EL (cell line): ENCODE measurements at places on chromosomes 6 and 20.

DNA sequence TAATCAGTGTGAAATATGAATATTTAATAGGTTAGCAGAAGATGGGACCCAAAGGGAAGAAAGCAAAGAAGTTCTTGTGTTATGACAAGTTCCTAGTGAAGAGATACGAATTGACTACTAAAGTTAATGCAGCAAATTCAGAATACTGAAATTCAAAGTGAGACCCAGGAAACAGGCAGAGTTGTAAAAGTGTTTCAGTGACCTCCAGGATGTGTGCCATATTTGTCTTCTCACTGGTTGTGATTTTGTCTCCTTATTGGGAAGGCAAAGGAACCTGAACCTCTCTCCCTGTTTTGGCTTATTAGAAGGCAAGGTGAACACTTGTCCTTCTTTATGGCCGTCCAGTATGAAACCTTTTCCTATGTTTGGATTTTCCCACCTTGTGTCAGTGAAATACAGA lies 51.8 kb upstream of the DTNBP1 start:
- no peak for DNase-seq

DNA sequence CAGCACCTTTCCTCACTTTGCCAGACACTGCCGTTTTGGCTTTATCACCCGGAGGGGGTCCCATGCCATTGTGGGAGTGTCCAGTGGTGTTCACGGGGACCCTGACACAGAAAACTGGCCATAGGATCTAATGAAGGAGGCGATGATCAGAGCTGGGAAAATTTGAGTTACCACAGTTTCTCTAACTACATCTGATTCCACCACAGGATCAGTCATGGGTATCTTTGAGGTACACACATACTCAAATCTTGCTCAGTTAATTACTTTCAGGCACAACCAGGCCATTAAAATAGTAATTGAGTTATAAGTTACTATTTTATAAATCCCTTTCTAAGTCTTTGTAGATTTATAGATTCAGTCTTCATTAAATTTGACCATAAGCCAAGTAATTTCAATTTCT lies 215.1 kb downstream of the PRL start:
- no peak for DNase-seq

DNA sequence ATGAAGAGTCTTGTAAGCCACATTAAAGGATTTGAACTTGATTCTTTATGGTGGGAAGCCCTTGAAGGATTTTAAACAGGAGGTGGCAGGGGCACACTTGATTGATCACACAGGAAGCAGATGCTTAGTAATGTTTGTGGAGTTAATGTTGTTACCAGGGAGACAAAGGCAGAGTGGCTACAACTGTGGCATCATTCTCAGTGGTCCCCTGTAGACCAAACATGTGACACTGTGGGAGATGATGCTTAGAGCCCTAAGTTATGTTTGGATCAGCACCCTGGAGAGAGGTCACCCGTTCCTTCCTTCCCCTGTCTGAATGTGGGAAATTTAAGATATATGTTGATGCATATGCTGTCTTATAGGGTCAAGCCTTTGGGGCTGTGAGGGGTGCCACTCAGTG lies 53.2 kb downstream of the EIF2S2 start:
- no peak for DNase-seq

DNA sequence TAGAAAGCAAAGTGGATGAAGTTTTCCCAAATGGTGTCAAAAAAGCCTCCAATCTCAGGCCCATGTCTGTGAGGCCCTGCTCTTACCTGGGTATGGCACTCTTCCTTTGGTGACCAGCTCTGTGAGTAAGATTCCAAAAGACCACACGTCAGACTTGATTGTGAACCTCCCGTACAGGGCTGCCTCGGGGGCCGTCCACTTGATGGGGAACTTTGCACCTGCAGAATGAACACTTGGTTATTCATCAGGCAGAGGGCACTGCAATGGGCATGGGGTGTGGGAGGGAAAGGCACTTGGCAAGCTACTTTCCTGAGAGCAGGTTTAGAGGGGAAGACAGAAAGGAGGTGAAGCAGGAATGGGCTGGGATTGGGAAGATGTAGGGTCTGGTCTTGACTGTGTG lies 68.7 kb upstream of the TRAF3IP2 start:
- no peak for DNase-seq

GRCh38 chr6:77326711-77327110 lies 136.6 kb downstream of the HTR1B start:
- DNase-seq: no peak

- DNase-seq: no peak
These were observed 132.1 kb upstream of the ADGRB3 start for GRCh38 chr6:68502946-68503345.

DNA sequence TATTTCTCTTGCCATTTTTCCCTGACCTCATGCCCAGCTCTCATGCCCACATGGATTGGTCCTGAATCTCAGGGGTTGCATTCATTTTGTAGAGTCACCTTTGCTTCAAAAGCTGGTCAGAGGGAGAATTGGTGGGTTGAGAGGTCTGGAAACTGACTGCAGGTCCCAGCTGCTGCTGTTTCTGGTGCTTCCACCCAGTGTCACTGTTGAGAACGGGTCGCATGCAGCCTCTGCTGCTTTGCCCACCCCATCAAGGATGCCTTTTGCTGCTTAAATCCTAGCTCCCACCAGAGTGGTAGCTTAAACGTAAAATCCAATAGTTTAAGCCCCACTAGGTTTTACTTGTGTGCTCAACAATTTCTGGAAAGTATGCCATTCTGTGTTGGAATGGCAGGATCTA lies 211.4 kb upstream of the TSHZ2 start:
- DNase-seq: no peak

DNA sequence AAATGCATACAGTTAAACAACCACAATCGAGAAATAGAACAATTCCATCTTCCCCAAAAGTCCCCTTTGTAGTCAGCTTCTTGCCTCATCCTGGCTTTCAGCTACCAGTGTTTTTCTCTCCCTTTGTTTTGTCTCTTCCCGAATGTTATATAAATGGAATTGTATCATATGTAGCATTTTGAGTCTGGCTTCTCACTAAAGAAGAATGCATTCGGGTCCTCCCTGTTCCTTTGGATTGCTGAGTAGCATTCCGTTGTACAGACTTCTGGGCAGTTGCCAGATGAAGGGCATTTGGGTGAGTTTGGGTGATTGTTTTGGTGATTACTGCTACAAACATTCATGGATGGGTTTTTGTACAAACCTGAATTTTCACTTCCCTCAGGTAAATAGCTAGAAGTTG lies 27.8 kb downstream of the PRPH2 start:
- peak; percentile 84 for DNase-seq

DNA sequence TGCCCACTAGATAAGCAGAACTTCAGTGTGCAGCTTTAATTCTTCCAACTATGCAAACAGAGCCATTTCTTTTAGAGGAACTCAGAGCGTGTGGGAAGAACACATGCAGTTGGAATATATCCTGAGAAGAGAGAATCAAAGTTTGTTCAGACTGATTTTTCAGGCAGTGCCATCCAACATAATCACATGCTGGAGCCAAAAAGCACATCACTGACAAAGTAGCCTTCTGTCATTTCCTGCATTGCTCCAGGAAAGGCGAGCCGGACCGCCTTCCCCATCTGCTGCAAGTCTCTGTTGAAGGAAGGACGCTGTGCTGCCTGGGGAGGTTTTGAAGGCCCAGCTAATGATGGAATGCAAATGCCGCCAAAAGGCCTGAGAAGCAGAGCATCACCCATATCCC lies 98.4 kb downstream of the DOK5 start:
- no peak for DNase-seq

DNA sequence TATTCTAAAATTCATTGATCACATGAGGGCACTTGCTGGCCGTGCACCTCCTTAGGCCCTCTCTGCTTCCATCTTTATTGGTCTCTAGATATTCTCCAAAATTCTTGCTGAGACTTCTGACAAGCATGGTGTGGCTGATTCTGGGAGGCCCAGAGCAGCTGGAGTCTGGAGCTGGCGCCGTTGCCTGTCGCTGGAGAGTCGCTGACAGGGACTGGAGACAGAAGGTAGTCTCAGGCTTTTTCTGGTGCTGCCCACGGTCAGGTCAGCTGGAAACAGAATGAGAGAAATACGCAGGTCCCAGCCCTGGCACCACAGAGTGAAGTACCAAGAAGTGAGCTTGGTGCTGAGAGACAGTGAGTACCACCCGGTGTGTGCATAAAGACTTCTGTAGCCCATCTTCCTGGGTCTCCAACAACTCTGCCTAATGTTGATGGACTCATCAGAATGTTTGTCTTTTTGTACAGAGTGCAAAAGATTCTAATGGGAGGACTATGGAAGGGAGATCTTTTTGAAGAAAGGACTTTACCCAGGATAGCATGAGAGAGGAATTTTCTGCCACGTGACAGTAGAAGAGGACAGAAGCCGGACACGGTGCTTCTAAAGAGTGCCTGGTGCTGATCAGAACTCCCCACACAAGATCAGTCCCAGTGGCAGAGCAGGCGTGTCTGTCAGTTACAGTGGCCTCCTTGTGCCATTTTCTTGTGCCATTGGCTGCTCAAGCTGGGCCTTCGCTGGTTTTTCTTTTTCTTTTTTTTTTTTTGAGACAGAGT lies 1.8 kb upstream of the ALDH8A1 start:
- no peak for DNase-seq

DNA sequence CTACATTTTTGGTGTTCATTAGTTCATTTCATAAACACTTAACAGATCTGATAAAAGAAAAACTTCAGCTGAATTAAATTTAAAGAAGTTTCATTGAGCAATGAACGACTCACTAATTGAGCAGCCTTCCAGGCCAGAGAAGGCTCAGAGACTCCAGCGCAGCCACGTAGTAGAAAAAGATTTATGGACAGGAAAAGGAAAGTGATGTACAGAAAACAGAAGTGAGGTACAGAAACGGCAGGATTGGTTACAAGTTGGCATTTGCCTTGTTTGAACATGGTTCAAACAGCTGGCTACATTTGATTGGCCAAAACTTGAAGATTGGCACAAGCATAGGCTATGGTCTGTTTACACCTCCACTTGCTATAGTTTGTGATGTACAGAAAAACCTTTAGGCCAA lies 166.3 kb upstream of the DTNBP1 start:
- DNase-seq: no peak

DNA sequence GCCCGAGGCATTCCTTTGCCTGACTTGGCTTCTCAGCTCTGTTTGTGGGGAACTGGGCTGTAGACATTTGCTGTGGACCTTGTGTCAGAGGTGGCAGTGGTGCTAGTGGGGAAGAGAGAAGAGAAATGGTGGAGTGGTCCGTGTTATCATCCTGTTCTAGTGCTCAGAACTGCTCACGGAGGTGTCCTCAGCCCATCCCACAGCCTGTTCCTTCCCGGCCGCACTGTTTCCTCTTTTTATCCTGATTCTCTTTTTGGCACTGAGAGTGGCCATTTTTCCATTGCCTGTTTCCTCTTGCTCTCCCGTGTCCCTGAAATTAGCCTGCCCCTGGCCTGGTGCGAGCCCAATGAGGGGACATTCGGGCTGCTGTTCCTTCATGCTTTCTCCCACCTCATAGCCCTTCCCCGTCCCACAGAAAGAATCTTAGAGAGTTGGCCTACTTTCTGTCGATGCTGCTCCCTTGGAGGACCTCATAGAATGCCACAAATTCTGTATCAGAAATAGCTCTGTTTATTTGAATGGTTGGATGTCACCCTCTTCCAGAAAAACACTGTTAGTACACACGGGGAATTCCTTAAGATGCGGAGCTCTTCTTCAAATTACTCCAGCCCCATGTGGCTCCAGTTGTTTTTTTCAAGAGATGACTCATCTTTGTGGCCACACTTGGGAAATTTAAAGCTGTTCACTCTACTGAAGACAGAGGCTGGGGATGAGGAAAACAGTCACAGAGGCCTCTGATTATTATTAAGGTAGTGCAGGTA lies 26.1 kb downstream of the FARS2 start:
- DNase-seq: peak; percentile 79

DNA sequence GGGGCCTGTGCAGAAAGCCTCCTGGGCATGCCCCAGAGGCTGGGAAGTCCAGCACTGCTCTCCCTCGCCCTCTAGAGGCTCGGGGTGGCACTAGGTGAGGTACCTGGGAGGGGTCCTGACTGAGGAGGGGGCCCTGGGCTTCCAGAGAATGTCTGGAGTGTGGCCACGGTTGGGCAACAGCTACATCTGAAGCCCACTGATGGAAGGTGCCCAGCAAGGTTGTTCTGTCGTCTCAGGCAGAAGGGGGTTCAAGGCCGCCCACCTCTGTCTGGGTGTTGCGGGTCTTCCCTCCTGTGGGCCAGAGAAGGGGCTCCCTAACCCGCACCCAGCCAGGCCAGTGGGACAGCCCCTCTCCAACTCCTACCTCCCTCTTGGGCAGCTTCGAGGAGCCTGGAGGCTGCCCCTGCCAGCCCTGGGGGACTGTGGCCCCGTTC lies 11.4 kb upstream of the VEGFA start:
- DNase-seq: no peak

GRCh38 chr6:27865850-27866356 lies 46.3 kb downstream of the OR2B2 start:
- peak; percentile 73 for DNase-seq

DNA sequence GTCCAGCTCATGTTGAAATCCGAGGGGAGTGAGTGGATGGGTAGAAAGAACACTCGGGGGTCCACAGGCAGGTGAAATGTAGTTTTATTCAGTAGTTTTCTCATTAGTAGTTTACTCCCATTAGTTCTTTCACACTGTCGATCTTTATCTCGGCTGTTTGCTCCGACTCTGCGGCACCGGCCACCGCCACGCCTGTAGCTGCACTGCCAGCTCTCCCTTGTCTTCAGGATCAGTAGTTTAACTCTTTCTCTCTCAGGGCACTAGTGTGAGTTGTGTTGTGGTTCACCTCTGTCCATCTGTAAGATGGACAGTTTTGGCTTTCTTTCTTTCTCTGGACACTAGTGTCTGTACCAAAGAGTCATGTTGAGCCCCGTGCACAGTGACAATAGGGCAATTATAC lies 195.7 kb downstream of the LMBRD1 start:
- no peak for DNase-seq

- DNase-seq: no peak
These were observed 49.9 kb upstream of the PMEPA1 start for GRCh38 chr20:57759724-57760123.

DNA sequence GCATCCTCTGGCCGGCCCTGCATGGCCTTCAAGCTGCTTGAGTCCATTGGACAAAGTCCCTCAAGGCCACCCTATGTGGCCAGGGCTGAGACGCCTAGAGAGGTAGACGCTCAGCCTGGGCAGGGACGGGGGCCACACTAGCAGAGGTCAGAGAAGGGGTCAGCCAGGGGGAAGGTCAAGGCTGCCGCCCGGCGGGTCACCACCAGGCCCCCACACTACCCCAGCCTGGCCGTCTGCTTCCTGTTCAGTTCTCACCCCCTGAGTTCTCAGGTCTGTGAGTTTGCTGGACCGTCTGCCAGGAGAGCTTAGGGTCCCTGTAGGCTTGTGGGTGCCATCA lies 37.3 kb downstream of the NTSR1 start:
- DNase-seq: no peak
